ENCODE measurements at places on chromosomes 6 and 20. TPM values are rescaled to one million over a fixed set of nuclear protein-coding genes. Genes with fewer than 3 reads are reported as not detected.

Gene AHCY
- polyA plus RNA-seq = 30.4 TPM

Gene LY6G6F
- polyA plus RNA-seq = not detected

Gene CD83
- 2.4 TPM for polyA plus RNA-seq

Gene HRH3
- not detected for polyA plus RNA-seq

Gene SLC44A4
- not detected for polyA plus RNA-seq

Gene CDSN
- polyA plus RNA-seq = not detected

Gene BTN1A1
- not detected for polyA plus RNA-seq

Gene TPX2
- 4.0 TPM for polyA plus RNA-seq

Gene OR12D3
- not detected for polyA plus RNA-seq

Gene HSPA1B
- 3.1 TPM for polyA plus RNA-seq

Gene NR2E1
- polyA plus RNA-seq = not detected

Gene BIRC7
- not detected for polyA plus RNA-seq

Gene GPLD1
- 1.3 TPM for polyA plus RNA-seq

Gene CGAS
- polyA plus RNA-seq = 18.3 TPM

Gene PIM1
- polyA plus RNA-seq = 105 TPM

Measured in CD4-positive, CD25-positive, alpha-beta regulatory T cell (primary cell).